ENCODE measurements at places on chromosomes 6 and 20. TPM values are rescaled to one million over a fixed set of nuclear protein-coding genes. Genes with fewer than 3 reads are reported as not detected.

Gene FAXC
- total RNA-seq: not detected

DNA sequence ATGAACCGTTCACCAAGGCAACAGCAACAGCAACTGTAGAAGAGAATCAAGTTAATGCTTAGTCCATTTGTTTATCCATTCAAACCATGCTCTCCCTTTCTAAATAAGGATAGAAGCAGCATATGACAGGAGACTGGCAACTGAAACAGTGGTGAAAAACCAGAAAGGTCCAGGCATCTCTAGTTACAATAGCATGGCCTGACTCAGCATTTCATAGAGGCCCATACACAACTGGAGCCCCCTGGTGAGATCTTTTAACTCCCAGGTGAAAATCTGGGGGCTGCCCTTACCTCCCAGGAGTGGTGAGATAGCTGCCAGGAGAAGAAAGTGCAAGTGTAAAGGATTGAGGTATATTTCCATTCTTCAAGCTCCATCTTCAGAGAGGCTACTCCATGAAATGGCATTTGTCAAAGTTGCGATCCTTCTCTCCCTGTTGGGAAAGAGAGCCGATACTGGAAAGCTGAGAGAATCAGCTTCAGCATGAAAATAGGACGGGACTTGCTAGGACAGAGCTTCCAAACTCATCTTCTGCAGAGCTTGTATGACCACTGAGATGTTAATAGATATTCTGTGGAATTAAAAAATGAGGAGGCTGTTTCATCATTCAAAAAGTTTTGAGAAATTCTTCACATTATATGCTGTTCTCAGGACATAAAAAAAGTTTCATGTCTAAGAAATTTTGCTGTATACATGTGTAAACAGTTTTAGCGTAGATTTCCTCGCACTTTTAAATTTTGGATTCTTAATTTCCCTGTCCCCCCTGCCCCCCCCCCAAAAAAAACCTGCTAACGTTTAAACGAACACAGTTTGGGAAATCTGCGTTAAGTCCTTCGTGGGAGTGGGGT is 10.9 kb upstream of the SLC2A12 start:
- H3K4me1 ChIP-seq: no peaks in the 10 kb centered on the region
- no peak overlapping the region for H3K27ac ChIP-seq
- no peak for DNase-seq
- H3K27me3 ChIP-seq: no peaks in the 10 kb centered on the region
- no peaks in the 10 kb centered on the region for H3K36me3 ChIP-seq
- H3K4me3 ChIP-seq: no peak overlapping the region

- DNase-seq: no peak
- no peaks in the 10 kb centered on the region for H3K4me1 ChIP-seq
- H3K36me3 ChIP-seq: no peaks in the 10 kb centered on the region
- H3K27ac ChIP-seq: no peak overlapping the region
- H3K27me3 ChIP-seq: no peaks in the 10 kb centered on the region
Measured at GRCh38 chr6:8268606-8269005, 166.3 kb upstream of the EEF1E1 start.

DNA sequence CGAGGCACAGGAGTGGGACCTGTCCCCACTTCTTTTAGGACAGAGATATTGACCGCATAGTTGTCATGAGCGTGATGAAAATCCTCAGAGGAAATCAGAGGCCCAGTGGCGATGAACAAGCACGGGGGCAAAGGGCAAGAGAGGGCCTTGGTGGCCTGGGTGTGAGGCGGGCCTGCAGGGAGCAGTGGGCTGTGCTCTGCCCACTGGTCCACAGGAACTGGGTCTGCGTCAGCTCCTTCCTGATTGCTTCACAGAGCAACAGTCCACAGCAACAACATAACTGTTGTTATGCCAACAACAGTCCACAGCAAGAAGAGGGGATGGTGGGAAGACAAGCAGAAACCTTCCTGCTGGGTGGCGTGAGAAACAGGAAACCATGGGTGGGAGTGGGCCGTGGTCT is 335.6 kb downstream of the ZFAND3 start:
- DNase-seq: no peak
- H3K4me1 ChIP-seq: no peaks in the 10 kb centered on the region
- no peak overlapping the region for H3K4me3 ChIP-seq
- no peak overlapping the region for H3K27ac ChIP-seq
- peaks cover 5% of the 10 kb centered on the region for H3K36me3 ChIP-seq

GRCh38 chr6:147195510-147195909 is 8.7 kb upstream of the STXBP5 start:
- H3K27ac ChIP-seq: no peak overlapping the region
- no peak overlapping the region for H3K4me3 ChIP-seq
- DNase-seq: no peak
- no peaks in the 10 kb centered on the region for H3K36me3 ChIP-seq
- H3K4me1 ChIP-seq: no peaks in the 10 kb centered on the region

GRCh38 chr6:48747040-48747439 is 636.0 kb upstream of the PTCHD4 start:
- H3K27me3 ChIP-seq: no peaks in the 10 kb centered on the region
- no peak overlapping the region for H3K27ac ChIP-seq
- no peaks in the 10 kb centered on the region for H3K4me1 ChIP-seq
- no peak overlapping the region for H3K4me3 ChIP-seq

Gene LRRN4
- not detected for total RNA-seq

- DNase-seq: no peak
- 0 out of 2 replicates have a peak, but pooled peaks cover 5% of the 10 kb centered on the region for H3K27me3 ChIP-seq
- no peak overlapping the region for H3K4me3 ChIP-seq
- no peaks in the 10 kb centered on the region for H3K36me3 ChIP-seq
- no peak overlapping the region for H3K27ac ChIP-seq
Measured at GRCh38 chr20:40738976-40739375, 49.9 kb upstream of the MAFB start.

GRCh38 chr6:162467679-162468078 is 259.9 kb downstream of the PRKN start:
- no peaks in the 10 kb centered on the region for H3K4me1 ChIP-seq
- H3K4me3 ChIP-seq: no peak overlapping the region
- H3K27ac ChIP-seq: no peak overlapping the region
- H3K27me3 ChIP-seq: no peaks in the 10 kb centered on the region
- H3K36me3 ChIP-seq: no peaks in the 10 kb centered on the region

- H3K4me1 ChIP-seq: no peaks in the 10 kb centered on the region
- H3K4me3 ChIP-seq: no peak overlapping the region
- no peak for DNase-seq
- no peaks in the 10 kb centered on the region for H3K27me3 ChIP-seq
- no peaks in the 10 kb centered on the region for H3K36me3 ChIP-seq
Measured at GRCh38 chr6:169415179-169415578, 161.5 kb upstream of the THBS2 start.

GRCh38 chr6:147941143-147941542 is 401.5 kb upstream of the SASH1 start:
- H3K36me3 ChIP-seq: no peaks in the 10 kb centered on the region
- no peaks in the 10 kb centered on the region for H3K4me1 ChIP-seq
- H3K27ac ChIP-seq: no peak overlapping the region
- DNase-seq: no peak
- H3K27me3 ChIP-seq: no peaks in the 10 kb centered on the region

Gene MUC22
- not detected for total RNA-seq

DNA sequence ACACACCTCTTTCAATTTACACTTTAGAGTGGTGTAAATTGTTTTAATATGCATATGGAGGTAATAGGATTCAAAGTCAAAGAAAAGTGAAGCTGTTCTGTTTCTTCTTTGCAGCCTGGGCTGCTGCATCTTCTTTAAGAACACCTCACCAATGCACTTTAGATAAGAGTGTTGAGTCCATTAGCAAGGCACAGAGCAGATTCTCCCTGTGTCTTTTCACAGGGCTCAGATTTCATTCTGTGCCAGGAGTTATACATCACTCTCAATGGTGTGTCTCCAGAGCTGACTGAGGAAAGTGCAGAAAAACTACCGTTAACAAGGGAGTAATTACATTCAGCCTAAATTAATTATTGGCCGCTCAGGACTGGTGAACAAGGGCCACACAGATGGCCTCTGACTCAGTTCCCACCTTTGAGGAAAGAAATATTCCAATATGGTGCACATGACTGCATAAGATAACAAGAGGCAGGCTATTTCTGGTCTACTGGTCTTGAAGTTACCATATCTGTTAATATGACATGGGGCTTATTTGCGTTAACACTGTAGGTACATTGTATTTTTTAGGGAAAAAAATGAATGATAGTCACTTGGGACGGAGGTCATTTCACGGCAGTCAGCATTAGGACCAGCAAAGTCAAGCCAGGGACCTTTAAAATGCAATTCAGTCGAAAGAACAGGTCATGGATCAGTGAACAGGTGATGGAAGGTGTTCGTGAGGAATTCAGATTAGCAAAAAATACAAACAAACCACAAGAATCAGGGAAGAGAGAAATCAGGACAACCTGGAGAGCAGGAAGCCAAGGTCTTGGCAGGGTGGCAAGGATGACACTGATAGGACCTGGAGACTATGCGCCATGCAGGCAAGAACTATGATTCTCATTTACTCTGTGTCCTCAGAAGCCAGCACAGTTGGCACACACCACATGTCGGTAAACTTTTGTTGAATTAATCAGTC is 203.7 kb downstream of the TBX18 start:
- no peak overlapping the region for H3K27ac ChIP-seq
- no peak for DNase-seq
- H3K36me3 ChIP-seq: no peaks in the 10 kb centered on the region

GRCh38 chr6:165042912-165043311 is 266.5 kb downstream of the C6orf118 start:
- DNase-seq: no peak
- no peaks in the 10 kb centered on the region for H3K4me1 ChIP-seq
- H3K27ac ChIP-seq: no peak overlapping the region
- no peaks in the 10 kb centered on the region for H3K36me3 ChIP-seq
- H3K27me3 ChIP-seq: no peaks in the 10 kb centered on the region

DNA sequence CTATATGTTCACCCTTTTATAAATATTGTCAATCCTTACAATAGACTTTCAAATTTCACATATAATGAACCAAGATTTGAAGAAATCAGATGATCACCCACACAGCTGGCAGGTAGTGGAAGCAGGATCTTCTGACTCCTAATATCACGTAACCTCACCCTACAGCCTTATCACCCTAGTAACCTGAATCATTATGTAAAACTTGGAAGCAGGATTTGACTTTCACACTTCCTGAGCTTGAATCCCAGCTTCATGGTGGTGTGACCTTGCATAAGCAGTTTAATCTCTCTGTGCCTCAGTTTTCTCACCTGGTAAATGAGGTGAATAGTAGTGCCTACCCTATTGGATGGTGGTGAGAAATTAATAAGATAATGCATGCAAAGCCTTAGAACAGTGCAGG is 16.4 kb downstream of the SPTLC3 start:
- H3K27me3 ChIP-seq: no peaks in the 10 kb centered on the region
- H3K4me3 ChIP-seq: no peak overlapping the region
- no peaks in the 10 kb centered on the region for H3K4me1 ChIP-seq
- no peak overlapping the region for H3K27ac ChIP-seq
- no peak for DNase-seq
- H3K36me3 ChIP-seq: no peaks in the 10 kb centered on the region

DNA sequence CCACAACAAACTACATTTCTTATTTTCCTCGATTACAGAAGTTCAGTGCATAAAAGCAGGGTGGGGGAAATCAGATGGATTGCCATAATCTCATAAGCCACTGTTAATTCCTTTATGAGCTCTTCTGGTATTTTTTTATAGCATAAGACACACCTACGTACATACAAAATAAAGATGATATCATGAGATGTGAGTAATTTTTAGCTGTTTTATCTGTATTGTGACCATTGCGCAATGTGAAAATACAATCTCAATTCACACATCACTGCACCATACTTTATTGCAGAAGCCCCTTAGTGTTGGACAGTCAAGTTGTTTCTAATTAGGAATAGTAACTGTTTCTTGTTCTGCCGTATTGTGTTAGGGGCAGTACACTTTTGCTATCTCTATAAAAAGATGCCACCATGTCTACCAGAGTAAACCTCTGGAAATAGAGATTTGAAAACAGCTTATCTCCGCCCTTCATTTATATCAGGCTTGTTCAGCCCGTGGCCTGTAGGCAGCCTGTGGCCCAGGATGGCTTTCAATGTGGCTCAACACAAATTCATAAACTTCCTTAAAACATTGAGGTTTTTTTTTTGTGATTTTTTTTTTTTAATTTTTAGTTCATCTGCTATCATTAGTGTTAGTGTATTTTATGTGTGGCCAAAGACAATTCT is 90.4 kb downstream of the FARS2 start:
- H3K27me3 ChIP-seq: no peaks in the 10 kb centered on the region
- H3K27ac ChIP-seq: no peak overlapping the region
- DNase-seq: no peak
- H3K4me3 ChIP-seq: no peak overlapping the region

Gene RAB5IF
- total RNA-seq: 94.4 TPM

DNA sequence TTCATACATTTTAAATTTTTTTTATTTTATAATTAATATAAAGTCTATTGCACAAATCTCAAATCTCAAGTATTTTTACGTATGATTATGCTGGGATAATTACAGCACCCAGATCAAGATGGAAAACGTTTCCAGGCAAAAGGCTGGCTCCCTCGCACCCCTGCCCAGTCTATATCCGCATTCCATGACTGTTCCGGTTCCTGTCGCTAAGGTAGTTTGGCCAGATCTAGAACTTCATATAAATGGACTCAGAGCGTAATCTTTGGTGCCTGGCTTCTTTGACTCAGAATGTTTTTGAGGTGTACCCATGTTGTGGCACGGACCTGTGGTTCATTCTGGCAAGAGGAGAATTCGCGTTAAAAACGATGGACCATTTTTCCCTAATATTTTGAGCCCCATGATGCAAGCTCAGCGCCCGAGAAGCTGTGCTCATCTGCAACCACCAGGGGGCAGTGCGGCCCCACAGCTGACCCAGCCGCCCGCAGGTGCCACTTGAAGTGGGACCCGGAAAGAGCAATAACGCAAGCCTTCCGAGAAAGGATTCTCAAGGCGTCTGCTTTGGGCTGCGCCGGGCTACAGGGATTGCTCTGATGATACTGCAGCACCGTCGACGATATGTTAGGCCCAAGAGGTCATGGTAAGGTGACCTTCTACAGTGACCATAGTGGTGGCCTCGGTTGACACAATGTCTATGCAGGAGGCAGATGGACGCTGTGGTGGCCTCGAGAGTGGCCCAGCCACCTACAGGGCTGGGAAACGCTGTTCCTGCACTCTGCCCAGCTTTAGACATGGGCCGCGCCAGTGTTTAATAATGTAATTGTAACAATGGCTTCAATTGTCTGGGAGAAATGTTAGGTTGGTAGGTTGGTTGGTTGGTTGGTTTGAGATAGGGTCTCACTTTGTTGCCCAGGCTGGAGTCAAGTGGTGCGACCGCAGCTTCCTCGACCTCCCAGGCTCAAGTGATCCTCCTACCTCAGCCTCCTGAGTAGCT is 160.1 kb downstream of the ZMYND8 start:
- DNase-seq: peak; percentile 19
- peaks cover 1% of the 10 kb centered on the region for H3K27me3 ChIP-seq
- no peaks in the 10 kb centered on the region for H3K36me3 ChIP-seq

- no peak overlapping the region for H3K27ac ChIP-seq
- H3K27me3 ChIP-seq: no peaks in the 10 kb centered on the region
- peaks cover 40% of the 10 kb centered on the region for H3K4me1 ChIP-seq
- DNase-seq: peak; percentile 59
Measured at GRCh38 chr6:37051138-37052026, 45.9 kb downstream of the FGD2 start.

All from GM12878 (cell line).